ENCODE measurements at places on chromosomes 4 and X. TPM values are rescaled to one million over a fixed set of nuclear protein-coding genes. Genes with fewer than 3 reads are reported as not detected.

DNA sequence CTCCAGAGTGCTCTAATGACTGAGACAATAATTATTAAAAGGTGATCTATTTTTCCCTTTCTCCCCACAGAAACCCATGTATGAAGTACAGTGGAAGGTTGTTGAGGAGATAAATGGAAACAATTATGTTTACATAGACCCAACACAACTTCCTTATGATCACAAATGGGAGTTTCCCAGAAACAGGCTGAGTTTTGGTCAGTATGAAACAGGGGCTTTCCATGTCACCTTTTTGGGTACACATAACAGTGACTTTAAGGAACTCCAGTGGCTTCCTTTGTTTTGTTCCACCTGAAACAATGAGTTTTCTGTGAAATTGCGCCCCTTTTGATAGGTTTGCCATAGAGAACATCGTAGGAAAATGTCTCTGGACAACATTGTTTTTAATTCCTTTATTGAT, 69.6 kb downstream of the KIT start:
- no peak for DNase-seq

- DNase-seq = no peak
These were observed 12.7 kb upstream of the SMIM43 start for GRCh38 chr4:121777625-121778024.

DNA sequence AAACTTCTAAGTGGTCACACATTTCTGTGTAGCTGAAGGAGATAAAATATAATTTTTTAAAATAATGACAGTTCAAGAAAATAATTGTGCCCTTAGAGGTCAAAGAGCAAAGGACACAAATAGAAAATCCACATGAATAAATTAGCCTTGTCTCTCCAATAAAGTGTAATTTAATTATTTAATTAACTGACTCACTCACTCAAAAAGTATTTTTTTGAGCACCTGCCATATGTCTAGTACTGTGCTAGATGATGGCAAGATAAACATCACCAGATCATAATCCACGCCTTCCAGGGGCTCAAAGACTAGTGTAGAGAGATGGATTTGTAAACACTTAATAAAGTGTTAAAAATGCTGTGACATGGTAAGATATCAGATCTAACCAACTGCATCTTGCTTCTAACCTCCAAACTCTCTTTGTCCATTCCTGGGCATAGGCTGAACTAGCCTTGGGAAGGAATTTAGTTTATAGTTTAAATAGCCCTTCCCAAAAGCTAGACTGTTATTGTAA, 112.5 kb downstream of the SCLT1 start:
- DNase-seq = no peak

DNA sequence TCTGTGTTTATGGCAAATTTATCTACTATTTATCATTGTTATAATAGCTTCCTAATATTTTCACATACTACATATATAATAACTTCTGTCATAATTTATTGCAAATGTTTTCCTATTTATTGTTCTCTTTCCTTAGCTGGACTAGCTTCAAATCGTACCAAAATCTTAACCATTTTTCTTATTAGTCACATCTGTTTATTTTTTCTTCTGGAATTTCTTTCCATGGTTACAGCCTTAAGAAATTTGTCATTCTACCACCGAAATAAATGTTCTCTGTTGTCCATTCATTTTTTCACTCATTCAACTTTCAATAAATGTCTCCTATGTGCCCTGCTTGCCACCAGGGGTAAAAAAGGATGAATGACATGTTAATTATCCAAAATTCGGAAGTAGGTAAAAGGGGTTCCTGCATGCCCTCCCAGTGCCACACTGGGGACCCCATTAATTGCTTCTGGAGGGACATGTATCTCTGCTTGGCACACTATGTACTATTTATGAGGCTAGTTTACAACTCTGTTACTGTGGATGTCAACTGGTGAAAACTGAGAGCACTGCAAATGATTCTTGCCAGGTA, 182.1 kb downstream of the SH3KBP1 start:
- DNase-seq = no peak

- DNase-seq = no peak
These were observed 169.0 kb upstream of the MAP3K15 start for GRCh38 chrX:19684311-19684710.

DNA sequence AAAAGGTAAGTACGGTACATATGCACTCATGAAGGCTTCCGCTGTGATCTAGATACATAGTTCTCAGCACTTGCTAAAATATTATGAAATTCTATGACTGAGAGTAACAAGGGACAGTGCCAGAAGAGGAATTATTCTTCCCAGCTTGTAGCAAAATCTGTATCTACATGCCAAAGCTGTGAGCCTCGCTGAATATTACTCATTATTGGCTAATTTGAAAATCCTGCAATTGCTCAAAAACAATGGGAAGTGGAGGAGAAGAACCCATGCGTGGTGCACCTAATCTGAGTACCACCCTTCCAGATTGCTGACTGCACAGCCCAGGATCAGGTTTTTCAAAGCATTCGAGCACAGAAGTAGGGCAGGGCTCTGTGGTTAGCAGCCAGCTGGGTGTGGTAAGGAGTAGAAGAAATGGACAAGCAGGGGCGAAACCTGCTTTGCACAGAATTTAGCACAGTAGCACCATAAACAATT, 17.4 kb upstream of the PDCL2 start:
- no peak for DNase-seq

DNA sequence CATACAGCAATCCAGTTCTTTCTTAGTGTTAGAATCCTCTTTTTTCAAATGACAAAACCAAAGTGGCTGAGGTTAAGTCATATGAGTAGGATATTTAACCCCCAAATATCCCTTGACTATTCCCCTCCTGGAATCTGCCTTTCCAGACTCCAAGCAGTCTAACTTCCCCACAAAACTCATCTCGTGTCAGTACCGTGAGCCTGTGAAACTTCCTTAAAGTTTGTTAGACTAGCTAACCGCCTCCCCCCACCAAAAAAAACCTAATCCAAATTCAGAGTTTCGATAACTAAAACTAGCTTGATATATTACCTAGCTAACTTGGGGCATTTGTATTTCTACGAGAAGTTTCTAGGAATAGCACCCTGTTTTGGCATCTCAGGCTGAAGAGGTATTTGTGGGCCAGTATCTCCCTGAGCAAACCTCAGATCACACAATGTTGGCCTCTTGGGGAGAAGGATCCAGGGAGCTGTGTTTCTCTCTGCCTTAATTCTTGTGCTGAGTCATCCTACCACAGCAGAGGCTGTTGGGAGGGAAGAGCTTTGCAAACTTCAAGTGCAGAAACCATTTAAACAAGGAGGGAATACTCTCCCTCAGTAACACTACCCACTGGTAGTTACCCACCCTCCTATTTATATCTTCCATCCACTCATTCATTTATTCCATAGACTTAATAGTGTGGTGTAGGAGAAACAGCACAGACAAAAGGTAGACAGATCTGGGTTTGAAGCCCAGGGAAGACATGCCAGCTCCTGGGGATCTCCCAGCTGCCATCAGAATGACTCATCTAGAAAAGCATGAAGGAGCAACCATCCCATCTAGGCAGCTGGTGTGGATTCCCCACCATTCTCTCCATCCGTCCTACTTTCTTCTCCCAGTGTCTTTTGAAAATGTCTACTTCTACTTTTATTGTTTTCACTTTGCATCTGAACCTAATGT, 39.3 kb upstream of the TXK start:
- no peak for DNase-seq

DNA sequence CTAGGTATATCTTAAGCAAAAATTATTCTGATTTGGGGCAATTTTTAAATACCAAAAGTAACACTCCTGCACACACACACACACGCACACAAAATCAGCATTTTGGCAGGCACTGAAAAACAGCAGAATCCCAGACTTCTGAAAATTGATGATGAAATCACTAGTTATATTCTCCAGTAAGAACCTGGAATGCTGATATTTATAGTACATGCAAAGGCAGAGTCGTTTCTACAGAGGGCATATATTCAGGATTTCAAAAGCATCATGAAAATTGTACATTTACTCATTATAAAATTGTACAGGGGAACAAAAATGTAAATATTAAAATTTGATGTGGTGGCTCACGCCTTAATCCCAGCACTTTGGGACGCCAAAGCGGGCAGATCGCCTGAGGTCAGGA, 352.5 kb upstream of the PITX2 start:
- DNase-seq = no peak

GRCh38 chr4:120718979-120719566, 203.5 kb downstream of the PRDM5 start:
- peak; percentile 45 for DNase-seq

Gene EDA
- 1.1 TPM for polyA plus RNA-seq

Gene MAB21L2
- not detected for polyA plus RNA-seq

Gene KLF8
- polyA plus RNA-seq = 0.64 TPM

Gene PSAPL1
- not detected for polyA plus RNA-seq

Gene SLC4A4
- polyA plus RNA-seq = 9.1 TPM
